ENCODE measurements at places on chromosomes 7 and 10.

DNA sequence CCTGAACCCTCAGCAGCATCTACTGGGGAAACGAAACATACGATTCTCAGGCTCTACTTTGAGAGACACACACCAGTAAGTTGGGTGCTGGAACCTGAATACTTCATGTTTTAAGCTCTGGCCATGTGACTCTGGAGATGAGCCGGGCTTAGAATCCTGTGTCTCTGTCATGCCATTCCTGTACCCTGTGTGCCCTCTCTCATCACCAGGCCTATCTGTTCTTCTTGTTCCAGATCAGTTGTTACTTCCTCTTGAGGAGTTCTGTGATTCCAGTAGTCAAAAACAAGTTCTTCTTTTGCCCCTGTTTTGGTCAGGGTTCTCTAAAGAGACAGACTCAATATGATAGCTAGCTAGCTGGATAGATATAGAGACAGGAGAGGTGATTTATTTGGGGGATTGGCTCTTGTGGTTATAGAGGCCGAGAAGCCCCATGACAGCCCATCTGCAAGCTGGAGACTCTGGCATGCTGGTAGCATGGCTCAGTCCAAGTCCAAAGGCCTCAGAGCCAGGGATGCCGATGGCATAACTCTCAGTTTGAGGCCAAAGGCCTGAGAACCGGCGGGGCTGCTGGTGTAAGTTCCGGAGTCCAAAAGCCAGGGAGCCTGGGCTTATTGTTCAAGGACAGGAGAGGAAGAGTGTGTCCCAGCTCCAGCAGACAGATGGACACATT is 54.3 kb downstream of the CHN2 start:
- no peak for DNase-seq

GRCh38 chr10:100232101-100232500 is 2.7 kb upstream of the CHUK start:
- no peak for DNase-seq

DNA sequence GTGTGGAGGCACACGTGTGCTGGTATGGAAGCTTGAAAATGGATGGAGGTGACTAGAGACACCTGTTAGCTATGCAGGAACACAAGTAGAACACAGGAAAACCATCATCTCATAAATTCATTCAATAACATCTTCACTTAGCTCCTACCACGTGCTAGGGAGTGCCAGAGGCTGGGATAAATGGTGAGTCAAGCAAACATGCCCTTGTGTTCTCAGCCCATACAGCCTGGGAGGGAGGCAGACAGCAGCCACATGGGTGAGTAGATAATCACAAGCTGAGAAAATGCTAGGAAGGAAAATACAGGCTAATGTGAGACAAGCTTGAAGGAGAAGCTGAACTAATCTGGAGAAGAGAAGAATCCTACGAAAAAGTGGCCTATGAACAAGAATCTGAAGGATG is 468.0 kb upstream of the ZMIZ1 start:
- no peak for DNase-seq

- no peak for DNase-seq
Measured at GRCh38 chr10:7334642-7334964, 76.2 kb downstream of the SFMBT2 start.

DNA sequence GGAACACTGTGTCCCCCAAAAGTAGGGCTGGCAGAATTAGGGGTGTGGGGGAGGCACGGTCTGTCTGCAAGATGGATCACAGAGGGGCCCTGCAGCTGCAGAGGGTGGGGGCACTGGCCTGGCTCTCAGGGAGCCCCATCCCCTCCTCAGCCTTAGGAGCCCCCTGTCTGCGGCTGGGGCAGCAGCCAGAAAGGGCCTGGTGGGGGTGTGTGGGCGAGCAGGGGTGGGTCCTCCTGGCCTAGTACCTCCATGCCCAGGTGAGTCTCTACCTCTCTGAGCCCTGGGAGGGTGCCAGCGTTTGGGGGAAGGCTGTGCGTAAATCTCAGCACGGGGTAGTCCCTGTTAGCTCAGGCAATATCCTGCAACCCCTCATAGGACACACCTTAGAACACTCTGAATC is 280.5 kb upstream of the PPP2R2D start:
- no peak for DNase-seq

GRCh38 chr10:10489805-10490571 is 527.7 kb upstream of the CELF2 start:
- peak; percentile 12 for DNase-seq

GRCh38 chr10:70930263-70931000 is 42.1 kb upstream of the PCBD1 start:
- DNase-seq, result no peak

GRCh38 chr10:10233229-10233628 is 784.4 kb upstream of the CELF2 start:
- DNase-seq, result no peak

DNA sequence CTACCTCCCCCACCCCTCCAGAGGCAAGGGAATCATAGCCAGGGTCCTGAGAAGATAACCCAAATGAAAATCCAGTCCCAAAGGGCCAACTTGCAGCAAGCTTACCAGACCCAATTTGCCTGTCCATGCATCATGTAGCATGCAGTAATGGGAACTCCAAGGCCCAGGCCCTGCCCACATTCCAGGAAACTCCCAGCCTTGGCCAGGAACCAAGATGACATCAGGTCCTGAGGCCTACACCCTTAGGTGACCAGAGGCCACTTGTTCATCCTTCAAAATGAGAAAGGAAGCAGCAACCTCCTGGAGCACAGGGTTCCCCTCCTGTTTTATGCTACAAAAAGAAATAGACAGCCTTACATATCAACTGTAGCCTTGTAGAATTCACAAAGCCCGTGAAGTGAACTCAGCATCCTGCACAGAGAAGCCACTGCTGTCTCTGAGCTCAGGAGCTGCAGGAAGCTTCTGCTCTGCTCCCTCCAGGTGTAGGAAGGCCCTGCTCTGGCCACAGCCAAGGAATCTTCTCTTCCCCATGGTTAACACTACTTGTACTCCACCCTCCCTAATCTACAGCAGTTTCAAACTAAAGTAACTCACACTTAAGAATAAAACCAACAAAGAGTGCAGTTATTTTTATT is 30.3 kb upstream of the GRB10 start:
- DNase-seq, result no peak

DNA sequence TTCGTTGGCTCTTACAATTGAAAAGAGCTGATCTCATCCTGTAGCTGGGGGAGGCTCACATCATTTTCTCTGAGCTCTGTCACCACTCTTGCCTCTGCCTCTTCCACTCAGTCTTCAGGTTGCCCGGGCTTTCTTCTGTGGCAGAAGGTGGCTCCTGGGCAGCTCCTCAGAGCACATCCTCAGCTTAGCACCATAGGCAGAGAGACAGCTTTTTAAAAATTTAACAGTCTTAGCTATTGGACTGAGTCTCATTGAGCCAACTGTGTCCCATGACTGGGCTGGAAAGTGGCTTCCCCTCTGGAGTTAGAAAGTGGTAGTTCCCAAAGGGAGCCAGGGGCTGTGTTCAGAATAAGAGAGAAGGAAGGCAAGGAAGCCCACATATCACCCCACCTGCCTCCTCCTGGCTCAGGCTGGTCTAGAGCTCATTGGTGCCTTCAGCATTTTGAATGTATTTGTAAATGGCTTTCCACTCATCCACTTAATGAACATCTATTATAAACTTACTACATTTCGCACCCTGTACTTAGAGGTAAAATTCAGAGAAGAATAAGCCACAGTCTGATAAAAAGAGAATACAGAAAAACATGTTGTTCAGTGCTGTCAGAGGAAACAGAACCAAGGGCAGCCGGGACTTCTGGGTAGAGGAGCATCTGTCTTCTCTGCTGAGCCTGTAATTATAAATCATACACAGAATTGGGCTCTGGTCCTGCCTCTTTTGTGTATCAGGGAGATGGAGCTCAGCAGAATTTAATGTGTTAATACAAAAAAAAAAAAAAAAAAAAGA is 119.3 kb downstream of the WDFY4 start:
- no peak for DNase-seq

DNA sequence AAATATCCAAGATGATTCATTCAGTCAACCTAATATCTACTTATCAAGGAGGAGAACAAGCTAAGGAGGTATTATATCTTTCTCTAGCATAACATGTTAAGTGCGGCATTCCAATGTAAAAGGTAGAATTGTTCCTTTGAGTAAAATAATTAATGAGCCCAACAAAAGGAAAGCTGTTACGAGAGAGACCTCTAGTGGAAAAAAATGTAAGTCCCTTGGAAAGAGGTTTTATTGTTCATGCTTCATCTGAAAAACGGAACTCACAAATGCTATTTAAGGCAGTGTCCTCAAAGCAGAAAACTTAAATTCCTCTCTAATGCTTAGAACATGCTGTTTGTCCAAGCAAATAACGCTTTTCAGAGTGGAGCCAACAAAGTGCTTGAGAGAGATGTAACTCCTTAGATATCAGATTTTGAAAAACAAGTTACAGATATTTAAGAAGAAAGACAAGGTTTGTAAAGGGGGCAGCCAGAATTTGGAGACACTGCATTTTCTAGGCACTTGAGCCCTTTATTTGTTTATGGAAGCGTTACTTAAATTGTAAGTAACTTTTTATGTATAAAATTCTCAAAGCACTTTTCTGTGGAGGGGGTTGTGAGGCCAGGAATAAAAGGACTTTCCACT is 119.9 kb downstream of the TFEC start:
- no peak for DNase-seq

DNA sequence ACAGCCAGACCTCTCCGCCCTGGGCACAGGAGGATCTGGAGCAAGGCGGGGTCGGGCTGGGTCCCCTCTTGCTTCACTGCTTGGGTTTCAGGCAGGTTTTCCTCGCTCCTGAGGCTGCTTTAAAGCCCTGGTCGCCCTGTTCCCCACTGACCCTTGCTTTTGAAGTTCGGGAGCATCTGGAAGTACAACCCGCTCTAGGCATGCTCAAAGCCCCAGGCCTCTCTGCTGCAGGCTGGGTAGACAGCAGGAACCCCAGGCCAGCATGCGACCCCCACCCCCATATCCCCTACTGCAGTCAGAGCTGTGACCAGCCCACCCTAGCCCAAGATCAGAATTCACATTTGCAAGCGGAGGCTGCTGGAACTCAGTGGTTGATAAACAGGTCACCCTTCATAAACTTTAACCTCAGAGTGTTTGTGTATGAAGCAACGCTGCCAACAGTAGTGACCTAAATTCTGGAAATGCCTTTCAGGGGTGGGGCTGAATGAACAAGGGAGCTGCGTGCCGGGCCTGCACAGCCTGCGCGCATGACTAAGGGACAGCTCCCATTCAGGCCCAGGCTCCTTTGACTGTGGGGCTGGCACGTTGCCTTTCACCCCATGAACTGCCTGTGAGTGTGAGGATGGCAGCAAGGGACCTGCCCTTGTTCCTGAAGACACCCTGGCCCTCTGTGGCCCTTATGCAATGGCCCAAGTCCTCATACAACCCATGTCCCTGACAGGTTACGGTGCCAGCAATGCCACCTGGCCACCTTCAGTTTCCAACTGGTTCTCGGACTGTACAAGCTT is 52.5 kb downstream of the PROSER2 start:
- DNase-seq, result peak; percentile 19

DNA sequence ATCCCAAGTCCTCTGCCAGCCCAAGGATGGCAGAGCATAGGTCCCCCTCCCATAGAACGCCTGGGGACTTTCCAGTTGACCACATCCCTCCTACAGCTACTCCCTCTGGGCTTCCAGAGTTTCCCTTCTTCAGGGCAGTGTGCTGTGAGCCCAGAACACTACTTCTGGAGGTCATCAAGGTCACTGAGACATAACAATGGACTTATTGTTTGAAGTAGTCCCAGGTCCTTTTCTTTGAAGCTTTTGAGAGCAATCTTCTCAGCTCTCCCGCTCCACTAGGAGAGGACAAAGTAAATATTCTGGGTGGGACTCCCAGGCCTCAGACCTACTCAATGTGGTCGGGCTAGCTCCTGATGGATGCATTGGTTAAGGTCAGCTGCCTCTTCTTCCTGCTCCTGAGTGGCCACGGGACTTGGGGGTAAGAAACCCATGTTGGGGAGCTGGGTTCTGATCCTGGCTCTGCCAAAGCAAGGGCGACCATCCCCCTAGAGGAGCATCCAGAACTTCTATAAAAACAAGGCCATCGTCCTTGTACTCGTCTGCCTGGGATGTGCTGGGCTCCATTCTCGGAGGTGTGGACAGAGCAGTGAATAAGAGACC is 83.5 kb upstream of the DDC start:
- DNase-seq, result no peak

- peak; percentile 59 for DNase-seq
Measured at GRCh38 chr10:119135513-119135881, 30.0 kb downstream of the SFXN4 start.

DNA sequence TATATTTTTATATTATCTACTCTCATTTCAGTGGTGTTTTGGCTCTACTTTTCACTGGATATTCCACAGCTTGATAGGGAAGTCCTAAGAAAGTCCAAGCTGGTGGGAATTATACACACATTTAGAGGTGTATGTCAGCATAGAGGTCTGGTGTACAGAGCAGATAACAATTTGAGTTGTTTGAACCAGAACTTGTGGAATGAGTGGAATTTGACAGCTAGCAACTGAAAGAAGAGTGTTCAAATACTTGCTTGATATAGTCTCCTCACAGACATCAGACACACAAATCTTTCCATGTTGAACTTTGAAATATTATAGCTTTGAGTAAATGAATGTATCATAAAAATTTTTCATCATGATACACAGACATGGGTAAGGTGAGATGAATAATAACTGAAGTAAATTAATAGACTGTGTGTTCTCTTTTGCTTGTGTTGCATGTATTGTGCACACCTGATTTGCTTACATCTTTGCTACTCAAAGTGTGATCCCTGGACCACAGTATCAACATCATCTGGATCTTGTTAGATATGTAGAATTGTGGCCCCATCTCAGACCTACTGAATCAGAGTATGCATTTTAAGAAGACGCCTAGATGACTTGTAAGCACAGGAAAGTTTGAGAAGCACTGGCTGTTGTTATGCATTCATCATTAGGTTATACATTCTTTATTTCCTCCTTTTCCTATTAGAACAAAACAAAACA is 91.5 kb downstream of the ABCA13 start:
- no peak for DNase-seq

- DNase-seq, result no peak
Measured at GRCh38 chr10:64408391-64409183, 887.4 kb downstream of the REEP3 start.

GRCh38 chr7:139993169-139993568 is 69.6 kb downstream of the PARP12 start:
- no peak for DNase-seq

GRCh38 chr7:82714883-82715282 is 271.3 kb upstream of the CACNA2D1 start:
- peak; percentile 47 for DNase-seq

DNA sequence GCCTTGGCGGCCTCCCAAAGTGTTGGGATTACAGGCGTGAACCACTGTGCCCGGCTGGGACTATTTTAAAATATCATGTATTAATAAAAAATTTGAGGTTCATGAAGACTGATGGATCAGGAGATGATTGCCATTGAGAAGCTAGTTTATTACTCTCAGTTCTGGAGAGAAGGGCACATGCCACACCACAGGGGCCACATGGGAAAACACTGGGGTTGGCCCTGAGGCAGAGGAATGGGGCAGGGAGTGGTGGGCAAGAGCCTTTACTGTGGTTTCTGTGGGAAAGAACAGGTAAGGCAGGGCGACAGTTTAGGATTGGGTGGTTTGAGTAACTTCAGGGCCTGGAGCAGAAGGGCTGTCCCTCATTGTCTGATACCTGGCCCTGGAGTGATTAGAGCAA is 6.8 kb upstream of the TBRG4 start:
- DNase-seq, result no peak

Measured in skeletal muscle cell (primary cell).